Muscle of arm (tissue), 14 donors: ENCODE measurements at places on chromosomes 1 and 21.

DNA sequence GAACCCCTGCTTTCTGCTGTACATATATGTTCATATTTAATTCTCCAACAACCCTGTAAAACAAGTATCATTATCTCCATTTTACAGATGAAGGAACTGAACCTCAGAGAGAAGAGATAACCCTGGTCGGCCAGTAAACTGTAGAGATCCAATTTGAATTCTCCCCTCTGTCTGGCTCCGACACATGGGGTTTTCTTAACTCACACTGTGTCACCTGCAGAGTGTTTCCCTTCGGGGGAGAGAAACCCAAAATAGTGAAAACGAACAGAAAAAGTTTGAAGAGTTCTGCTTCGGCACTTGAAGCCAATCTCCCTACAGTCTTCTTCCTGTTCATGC lies 17.4 kb upstream of the BCAR3 start:
- DNase-seq = no peak

GRCh38 chr1:197170538-197170937 lies 24.1 kb upstream of the ASPM start:
- no peak for DNase-seq

- no peak for DNase-seq
Measured at GRCh38 chr1:52634111-52634510, 1.1 kb downstream of the SHISAL2A start.

GRCh38 chr1:151832318-151832980 lies 847 bp upstream of the RORC start:
- DNase-seq = no peak

GRCh38 chr1:109216662-109217061 lies 2.9 kb downstream of the SARS1 start:
- DNase-seq = no peak

GRCh38 chr1:64472805-64473204 lies 2.9 kb downstream of the CACHD1 start:
- DNase-seq = no peak

- DNase-seq = no peak
Measured at GRCh38 chr1:189149547-189150375, 1327.9 kb downstream of the BRINP3 start.

GRCh38 chr1:20382711-20383110 lies 92.0 kb downstream of the VWA5B1 start:
- no peak for DNase-seq

- no peak for DNase-seq
Measured at GRCh38 chr1:41351262-41352151, 9.7 kb upstream of the FOXO6 start.

DNA sequence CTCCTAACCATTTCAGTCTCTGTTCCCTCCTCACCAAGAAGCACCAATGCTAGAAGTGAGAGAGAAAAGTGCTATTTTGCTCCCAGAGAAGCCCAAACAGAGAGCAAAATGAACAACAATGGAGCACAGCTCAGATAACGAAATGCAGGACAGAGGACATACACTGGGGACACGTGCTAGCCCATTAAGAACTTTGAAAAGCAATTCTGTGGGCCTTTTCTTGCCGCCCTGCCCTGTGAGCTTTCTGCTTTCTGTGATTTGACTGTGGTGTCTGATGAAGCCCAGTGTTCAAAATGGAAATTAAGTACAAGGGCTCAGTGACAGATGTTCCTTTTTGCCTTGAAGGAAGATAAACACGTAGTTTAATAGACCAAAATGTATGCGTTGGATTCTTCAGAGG lies 130.8 kb downstream of the S1PR1 start:
- no peak for DNase-seq

- no peak for DNase-seq
Measured at GRCh38 chr21:29323189-29323588, 24.5 kb downstream of the BACH1 start.

GRCh38 chr1:180785291-180785690 lies 127.4 kb upstream of the KIAA1614 start:
- DNase-seq = no peak

DNA sequence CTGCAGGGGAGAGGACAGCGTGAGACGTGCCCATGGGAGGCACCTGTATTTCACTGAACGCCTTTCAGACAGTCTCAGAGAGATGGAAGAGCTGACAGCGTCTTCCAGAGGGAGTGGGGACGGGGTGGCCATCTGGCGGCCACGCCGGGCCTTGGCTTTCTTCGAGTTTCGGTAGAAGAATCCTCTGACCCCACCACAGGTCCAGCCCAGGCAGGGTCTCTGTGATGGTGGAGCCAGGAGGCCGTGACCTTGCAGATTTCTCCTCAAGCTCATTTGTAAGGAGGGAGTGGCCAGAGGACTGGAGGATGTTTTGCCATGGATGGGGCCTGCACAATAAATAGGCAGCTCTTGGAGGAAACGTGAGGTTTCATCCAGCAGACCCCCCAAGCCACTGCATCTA lies 47.6 kb upstream of the ADARB1 start:
- DNase-seq = no peak

- peak; percentile 28 for DNase-seq
Measured at GRCh38 chr1:112998592-112999235, 42.7 kb upstream of the SLC16A1 start.

GRCh38 chr1:156882543-156882942 lies 11.0 kb upstream of the PEAR1 start:
- no peak for DNase-seq

- DNase-seq = no peak
Measured at GRCh38 chr1:99996951-99997350, 27.2 kb downstream of the SLC35A3 start.

DNA sequence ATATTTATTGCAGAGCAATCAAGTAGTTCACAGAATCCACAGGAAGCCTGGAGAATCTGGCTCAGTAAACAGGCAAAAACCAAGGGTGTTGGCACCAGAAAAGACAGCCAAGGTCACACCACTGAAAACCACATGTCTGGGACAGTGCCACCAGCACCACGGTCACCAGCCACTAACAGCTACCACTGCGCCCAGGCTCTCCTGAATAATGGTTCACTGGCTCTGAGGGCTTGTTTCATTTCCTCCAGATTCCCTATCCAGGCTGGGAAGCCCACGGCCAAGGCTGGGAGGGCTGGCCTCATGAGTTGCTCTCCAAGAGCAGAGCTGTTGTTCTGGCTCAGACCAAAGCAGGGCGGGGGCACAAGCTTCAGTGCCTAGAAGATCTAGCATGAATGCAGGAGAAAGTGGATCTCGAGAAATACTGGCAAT lies 54.5 kb upstream of the PTGFRN start:
- DNase-seq = peak; percentile 75

- DNase-seq = no peak
Measured at GRCh38 chr1:205676002-205676401, 4.3 kb downstream of the SLC45A3 start.

- DNase-seq = peak; percentile 29
Measured at GRCh38 chr1:197774466-197775281, 606 bp downstream of the DENND1B start.

DNA sequence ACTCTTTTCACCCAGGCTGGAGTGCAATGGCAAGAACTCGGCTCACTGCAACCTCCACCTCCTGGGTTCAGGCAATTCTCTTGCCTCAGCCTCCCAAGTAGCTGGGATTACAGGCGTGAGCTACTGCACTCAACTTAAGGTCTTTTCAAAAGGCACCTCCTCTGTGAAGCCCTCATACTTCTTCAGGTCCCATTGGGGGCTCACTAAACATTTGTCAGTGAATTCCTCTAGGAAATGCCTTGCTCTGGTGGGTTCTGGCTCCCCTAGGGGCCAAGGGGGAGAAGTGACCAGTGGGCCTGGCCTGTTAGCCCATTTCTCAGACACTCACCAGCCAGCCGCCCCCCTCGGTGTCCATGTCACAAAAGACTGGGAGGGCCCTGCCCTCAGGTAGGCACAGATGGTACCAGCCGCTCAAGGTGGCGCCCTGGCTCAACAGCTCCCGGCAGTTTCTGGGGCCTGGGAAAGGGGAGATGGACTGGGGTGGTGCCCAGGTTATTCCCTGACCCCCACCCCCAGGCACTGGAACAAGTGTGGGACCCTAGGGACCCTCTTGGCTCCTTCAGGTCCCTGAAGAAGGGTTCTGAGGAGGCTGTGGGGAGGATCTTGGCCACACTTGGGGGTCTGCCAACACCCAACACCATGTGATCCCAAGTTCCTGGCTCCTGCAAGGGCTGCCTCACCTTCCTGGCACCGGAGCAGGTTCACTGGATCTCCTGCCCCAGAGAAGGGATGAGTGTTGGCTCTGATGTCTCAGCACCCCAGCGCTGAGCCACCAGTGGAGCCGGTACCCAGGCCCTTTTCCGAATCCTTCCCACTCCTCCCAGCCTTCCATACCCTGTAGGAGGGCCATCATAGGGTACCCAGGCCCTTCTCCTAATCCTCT lies 1.6 kb downstream of the FCN3 start:
- DNase-seq = no peak

GRCh38 chr21:36209626-36210171 lies 53.1 kb downstream of the DOP1B start:
- DNase-seq = peak; percentile 16

DNA sequence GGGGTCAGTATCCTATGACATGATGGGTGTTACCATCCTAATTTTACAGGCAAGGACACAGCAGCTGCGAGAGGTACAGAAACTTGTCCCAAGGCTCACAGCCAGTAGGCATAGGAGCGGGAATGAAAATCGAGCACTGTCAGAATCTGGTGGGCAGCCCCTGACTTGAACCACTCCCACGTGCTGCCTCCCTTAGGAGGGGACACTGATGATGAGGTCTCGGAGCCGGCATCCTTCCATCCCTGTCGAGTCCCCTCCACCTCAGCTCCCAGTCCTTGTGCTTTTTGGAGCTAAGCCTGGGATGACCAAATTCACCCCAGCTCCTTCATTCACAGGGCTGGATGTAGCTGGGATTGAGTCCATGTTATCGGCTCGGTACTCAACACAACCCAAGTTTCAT lies 49.0 kb downstream of the B3GALT5 start:
- no peak for DNase-seq

- no peak for DNase-seq
Measured at GRCh38 chr1:94953746-94954145, 26.8 kb upstream of the CNN3 start.

- no peak for DNase-seq
Measured at GRCh38 chr21:33898586-33898985, 17.0 kb downstream of the ATP5PO start.

- no peak for DNase-seq
Measured at GRCh38 chr1:175536369-175536768, 207.0 kb downstream of the TNR start.

DNA sequence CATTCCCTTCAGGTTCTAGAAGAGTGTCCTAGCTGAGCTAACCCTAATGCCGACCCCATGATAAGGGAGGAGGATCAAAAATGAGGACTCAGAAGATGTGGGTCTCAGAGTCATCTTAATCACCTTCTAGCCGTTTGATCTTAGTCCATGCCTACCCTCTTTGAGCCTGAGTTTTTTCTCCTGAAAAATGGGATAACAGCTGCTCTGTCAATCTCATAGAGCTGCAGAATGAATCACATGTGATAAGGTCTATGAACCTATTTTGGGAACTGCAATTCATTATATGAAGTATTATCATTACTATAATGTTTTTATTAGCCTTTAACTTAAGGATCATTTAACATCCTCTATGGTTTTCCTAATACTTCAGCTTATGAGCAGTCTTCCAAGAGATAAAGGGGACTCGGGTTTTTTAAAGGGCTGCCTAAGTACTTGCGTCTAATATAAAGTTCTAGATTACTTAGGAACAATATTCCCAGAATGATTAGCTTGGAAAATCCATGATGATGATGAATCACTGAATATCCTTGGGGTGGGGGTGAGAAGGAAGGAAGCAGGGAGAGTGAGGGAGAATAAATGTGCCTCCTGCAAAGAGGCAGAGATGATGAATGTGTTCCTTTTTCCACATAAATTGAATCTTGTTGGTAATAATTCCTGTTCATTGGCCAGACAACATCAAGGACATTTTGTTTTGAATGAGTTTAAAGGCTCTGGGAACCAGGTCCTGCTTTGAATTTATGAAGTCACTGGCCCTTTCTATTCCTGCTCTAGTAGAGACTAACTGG lies 66.8 kb downstream of the COLGALT2 start:
- no peak for DNase-seq

DNA sequence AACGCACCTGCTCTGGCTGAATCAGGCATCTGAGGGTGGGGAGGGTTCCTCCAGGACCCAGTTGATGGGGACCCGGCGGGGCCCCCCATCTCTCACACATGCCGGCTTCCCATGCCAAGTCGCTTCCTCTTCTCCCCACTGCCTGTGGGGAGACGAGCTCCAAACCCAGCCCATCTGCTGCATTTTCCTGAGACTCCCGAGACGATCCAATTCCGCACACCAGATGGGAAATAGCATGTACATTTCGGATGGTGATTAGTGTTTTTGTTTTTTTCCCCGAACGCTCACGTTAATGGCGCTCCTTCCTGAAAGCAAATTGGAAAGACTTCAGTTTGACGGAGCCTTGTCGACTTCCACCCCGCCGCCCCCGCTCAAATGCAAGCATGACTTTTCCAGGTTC lies 13.2 kb upstream of the GRIK3 start:
- DNase-seq = no peak

DNA sequence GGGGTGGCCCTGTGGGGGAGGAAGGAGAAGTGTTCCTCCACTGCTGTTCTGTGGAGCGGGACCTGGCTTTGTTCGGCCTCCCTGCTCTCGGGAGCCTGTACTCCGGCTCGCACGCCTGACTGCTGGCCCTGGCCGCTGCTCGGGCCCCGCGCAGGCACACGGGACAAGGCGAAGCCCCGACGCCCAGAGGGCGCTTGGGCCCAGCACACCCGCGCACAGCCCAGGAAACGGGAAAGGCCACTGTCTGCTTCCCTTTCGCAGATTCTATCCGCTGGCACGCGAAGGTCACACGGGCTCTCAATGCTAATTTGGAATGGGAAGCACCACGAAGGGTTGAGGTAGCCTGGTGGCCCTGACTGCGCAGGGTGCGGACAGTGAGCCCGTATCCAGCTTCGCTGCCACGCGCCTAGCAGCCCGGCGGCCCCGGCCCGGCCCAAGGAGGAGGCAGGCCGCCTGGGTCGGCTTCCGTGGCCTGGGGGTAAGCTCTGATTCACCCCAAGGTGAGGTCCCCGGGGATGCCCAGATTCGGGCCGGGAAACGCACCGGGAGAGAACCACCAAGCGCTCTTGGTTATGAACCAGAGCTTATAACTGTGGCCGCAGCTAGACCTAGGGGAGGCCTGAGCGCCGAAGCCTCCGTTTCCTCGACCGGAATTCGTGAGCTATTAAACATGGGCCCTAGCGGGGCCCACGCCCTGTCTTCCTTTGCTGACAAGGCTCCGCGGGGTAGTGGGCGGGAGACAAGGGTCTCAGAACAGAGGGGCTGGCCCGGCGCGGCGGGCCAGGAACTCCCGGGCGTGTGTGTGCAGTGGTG lies 19.7 kb upstream of the TBX15 start:
- DNase-seq = no peak

- DNase-seq = no peak
Measured at GRCh38 chr1:97159342-97159741, 437.8 kb downstream of the PTBP2 start.

GRCh38 chr1:205313563-205314308 lies 7.8 kb downstream of the NUAK2 start:
- peak; percentile 38 for DNase-seq
